ENCODE measurements at places on chromosomes 6 and 20.

DNA sequence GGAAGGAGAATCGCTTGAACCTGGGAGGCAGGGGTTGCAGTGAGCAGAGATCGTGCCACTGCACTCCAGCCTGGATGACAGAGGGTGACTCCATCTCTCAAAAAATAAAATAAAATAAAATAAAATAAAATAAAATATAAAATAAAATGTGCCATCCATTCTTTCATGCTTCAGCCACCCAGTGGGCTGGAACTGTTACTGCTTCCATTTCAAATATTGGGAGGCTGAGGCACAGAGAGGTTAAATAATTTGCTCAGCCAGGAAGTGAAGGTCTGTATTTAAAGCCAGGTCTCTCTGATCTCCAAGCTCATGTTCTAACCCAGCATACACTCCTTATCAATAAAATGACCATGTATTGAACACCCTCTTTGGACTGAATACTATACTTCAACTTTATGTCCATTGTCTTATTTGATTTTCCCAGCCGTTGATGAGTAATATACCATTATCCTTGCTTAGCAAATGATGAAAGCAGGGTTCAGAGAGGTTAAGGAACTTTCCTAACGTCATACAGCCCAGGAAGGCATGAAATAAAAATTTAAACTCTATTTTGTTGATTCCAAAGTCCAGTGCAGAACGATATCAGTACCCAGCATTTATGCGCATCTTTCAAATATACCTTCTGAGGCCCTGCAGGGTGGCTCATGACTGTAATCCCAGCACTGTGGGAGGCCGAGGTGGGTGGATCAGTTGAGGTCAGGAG is 25.8 kb upstream of the SLC9A8 start:
- DNase-seq = no peak

DNA sequence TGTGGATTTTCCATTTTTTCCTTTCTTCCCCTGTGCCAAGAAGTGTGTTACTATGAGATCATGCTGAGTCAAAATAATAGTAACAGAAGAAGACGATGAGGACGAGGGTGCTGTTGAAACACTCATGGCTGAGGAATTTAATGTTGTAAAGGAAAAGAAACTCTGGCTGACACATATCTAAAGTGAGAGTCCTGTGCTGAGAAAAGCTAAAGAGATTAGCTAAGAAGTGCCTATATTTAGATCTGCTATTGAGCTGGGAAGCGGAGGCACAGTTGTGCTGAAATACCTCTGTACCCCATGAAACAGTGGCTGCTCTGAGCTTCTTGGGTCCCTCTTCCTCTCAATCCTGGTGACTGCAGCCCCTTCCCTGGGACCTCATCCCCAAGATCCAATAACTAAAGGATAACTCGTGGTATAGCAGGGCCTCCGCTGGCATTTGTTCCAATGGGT is 1.1 kb upstream of the SYTL3 start:
- DNase-seq = no peak

GRCh38 chr6:27791182-27791943 is 120.8 kb downstream of the OR2B2 start:
- DNase-seq = peak; percentile 56

GRCh38 chr6:44304282-44305199 is 8.6 kb downstream of the AARS2 start:
- peak; percentile 43 for DNase-seq

- no peak for DNase-seq
Measured at GRCh38 chr20:10563935-10564492, 109.8 kb downstream of the JAG1 start.

GRCh38 chr6:39254999-39255535 is 25.8 kb upstream of the KCNK5 start:
- no peak for DNase-seq
